ENCODE measurements at places on chromosomes 11 and 22.

DNA sequence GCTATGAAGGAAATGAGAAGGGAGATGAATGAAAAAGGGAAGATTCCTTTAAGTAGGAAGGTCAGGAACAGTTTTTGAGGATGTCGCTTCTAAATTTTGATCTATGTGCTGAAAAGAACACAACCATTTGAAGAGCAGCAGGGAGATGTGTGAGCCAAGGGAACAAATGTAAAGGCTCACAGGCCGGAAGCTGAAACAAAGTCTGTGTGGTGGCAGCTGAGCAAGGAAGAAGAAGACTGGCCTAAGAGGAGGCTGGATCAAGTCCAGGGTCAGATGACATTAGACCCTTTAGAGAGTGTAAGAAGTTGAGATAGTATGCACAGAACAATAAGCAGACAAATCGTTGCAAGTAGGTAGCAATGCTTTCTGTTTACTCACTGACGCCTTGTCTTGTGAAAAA lies 1631.4 kb upstream of the TENM4 start:
- DNase-seq: no peak

- DNase-seq: no peak
Measured at GRCh38 chr11:105899772-105900171, 122.3 kb downstream of the MSANTD4 start.

- DNase-seq: no peak
Measured at GRCh38 chr11:30411383-30411782, 88.5 kb downstream of the ARL14EP start.

- no peak for DNase-seq
Measured at GRCh38 chr11:59207988-59208451, 4.7 kb downstream of the MPEG1 start.

DNA sequence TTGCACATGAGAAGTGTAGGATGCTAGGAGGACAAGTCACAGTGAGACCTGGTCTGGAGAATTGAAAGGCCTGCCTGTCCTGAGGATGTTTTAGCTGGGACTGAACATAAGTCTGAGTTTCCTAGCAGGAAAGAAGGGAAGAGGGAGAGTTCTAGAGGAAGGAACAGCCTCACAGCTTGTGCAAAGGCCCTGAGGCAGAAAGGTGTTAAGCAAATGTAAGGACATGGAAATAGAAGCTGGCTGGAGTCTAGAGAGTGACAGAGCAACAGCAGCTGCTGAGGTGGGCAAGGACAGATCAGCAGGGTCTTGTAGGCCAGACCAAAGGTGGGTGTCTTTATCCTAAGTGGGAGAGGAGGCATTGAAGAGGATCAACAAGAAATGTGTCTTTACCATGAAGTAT lies 210.9 kb upstream of the E2F8 start:
- no peak for DNase-seq

DNA sequence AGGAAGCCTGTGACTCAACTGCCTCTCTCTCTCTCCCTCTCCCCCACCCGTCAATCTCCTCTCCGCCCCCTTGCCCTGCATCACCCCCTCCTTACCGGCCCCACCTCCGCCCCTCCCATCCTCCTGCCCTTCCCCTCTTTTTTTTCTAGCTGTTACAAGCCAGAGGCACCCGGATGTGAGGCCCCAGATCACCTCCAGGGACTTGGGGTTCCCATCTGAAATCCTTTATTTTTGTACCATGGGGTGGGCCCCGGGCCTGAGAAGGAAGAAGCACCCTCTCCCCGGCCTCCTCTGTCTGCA lies 10.8 kb downstream of the KCTD17 start:
- DNase-seq: no peak

DNA sequence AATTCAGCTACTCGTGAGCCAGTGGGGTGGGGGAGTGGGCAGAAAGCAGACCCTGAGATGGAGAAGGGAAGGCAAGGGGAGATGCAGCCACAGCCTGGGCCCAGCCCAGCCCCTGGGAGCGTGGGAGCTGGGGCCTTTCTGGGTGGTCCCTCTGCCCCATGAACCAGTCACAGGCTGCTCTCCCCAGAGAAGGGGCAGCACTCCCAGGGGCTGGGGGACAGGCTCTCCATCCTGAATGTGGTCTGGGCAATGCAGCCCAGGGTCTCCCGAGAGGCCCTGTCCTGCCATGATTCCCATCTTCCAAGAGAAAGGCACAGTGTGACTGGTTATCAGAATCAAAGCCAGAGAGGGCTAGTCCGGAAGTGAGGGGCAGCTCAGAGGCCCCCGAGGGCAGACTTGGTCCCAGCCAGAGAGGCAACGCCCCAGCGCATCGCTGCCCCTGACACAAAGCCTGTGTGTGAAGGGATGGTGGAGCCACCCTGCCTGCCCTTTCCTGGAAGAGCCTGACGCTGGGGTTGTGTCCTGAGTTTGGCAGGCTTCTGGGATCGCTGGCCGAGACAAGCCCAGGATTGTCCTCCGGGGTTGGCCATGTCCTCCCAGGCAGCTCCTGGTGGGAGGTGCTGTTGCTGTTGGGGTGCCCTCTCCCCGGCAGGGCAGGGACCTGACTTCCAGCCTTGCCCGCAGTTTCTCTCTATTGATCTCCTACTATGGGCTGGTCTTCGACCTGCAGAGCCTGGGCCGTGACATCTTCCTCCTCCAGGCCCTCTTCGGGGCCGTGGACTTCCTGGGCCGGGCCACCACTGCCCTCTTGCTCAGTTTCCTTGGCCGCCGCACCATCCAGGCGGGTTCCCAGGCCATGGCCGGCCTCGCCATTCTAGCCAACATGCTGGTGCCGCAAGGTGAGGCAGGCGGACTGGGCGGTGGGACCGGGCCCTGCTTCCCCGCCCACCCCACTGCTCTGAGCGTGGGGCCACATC lies 23.8 kb upstream of the SLC22A12 start:
- no peak for DNase-seq

GRCh38 chr22:23190526-23190925 lies 10.2 kb downstream of the BCR start:
- DNase-seq: no peak

- DNase-seq: no peak
Measured at GRCh38 chr11:114058871-114059277, 637 bp upstream of the ZBTB16 start.

GRCh38 chr11:18749681-18750319 lies 23.8 kb upstream of the IGSF22 start:
- DNase-seq: no peak

GRCh38 chr22:29187831-29188230 lies 17.9 kb upstream of the EMID1 start:
- no peak for DNase-seq

- no peak for DNase-seq
Measured at GRCh38 chr11:85685820-85686459, at the start of gene CCDC89. TSS of gene CCDC89 (minus strand) at chr11:85686195. CDS start at chr11:85686130, 65 bp downstream.

GRCh38 chr11:119323532-119324033 lies 6.7 kb upstream of the MCAM start:
- no peak for DNase-seq

- DNase-seq: no peak
Measured at GRCh38 chr22:22369964-22370270, 125.3 kb downstream of the VPREB1 start.

DNA sequence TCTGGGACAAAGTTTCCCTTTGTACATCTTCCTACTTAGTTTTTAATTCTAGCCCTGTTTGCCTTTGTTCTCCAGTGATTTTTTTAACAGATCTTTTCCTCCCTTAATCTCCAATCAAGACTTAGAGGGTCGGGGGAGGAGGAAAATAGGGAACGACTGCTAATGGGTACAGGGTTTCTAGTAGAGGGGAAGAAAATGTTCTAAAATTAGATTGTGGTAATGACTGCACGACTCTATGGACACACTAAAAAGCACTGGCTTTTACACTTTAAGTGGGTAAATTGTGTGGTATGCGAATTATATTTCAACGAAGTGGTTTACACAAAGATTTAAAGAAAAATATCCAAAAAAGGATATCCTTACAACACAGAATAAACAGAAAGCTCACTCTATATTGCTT lies 110.0 kb upstream of the SPON1 start:
- DNase-seq: no peak

- no peak for DNase-seq
Measured at GRCh38 chr11:123382555-123383074, 47.5 kb upstream of the GRAMD1B start.

- DNase-seq: no peak
Measured at GRCh38 chr11:18794956-18795355, 3.4 kb upstream of the PTPN5 start.

DNA sequence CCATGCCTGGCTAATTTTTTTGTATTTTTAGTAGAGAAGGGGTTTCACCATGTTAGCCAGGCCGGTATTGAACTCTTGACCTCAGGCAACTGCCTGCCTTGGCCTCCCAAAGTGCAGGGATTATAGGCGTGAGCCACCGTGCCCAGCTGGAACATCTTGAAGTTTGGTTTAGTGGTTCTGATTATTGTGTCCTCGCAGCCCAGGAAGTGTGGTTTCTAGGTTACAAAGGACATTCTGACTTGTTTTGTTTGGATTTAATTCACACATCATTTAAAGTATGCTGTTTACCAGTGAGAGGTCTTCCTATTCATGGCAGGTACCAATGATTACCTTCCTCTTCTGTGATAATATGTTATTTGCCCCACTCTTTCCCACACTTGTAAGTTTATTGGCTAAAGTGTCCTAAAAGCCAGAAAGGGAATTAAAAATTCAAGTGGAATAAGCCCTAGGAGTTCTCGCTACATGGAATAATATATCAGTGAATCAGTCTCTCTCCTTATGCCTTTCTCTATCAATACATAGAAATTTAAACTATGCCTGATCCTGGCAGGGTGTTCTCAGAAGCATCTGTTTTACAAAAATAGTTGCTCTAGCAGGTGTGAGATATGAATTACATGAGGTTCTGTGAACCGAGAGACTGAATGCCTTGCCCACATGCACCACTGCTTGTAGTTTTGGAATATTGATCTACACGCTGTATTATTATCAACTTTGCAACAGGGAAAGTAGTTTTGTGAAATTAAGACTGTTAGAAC lies 263.1 kb downstream of the DDX10 start:
- DNase-seq: no peak

DNA sequence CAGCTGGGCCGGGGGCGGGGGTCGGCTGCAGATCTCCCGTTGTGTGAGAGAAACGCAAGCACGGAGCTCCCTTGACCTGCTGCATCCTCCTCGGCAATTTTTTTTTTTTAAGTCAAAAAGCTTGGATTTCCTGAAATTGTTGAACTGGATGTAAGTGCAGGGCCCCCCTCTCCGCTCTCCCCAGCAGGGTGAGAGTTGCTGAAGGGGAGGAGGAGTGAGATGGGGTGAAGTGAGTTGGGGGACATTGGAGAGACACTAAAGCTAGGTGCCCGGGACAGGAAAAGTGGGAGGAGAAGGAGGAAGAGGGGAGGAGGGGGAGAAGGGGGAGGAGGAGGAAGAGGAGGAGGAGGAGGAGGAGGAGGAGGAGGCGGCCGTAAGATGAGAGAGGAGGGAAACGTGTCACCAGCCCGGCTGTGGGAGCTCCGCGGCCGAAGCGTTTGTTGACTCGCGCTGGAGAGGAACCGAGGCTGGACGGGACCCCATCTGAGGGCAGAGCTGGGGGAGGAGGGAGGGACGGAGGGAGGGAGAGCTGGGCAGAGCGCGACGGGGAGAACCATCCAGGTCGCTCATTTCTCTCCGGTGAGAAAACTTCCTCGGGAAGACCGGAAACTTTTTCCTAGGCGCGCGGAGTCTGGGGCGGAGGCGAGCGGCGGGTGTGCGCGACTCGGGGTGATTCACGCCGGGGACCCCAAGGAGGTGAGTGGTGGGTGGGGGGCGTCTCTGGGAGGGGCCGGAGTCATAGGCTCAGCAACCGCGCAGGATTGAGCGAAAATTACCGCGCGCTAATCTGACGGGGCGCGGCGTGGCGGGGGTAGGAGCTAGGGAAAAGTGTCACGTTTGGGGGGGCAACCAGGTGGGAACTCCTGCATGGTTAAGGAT lies 80.2 kb downstream of the PRR5L start:
- no peak for DNase-seq

GRCh38 chr11:122734848-122735496 lies 79.5 kb downstream of the UBASH3B start:
- DNase-seq: no peak

GRCh38 chr11:88849368-88849767 lies 216.4 kb downstream of the GRM5 start:
- DNase-seq: no peak

GRCh38 chr22:46044621-46045458 lies 67.9 kb upstream of the WNT7B start:
- DNase-seq: no peak

DNA sequence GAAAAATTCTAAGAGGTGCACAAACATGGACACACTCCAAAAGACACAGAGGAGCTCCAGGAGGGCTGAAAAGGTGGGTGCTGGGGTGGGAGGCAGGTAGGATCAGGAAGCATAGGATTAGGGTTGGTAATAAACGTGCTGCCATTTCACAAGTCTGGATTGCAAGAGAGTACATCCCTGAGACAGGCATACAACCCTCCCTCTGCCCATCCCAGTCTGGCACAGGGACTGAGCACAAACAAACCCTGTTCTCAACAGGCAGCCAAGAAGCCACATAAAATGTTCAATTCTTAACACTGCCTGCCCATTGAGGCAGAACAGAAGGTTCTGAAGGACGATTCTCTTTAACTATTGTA lies 18.5 kb downstream of the SLC35F2 start:
- no peak for DNase-seq

DNA sequence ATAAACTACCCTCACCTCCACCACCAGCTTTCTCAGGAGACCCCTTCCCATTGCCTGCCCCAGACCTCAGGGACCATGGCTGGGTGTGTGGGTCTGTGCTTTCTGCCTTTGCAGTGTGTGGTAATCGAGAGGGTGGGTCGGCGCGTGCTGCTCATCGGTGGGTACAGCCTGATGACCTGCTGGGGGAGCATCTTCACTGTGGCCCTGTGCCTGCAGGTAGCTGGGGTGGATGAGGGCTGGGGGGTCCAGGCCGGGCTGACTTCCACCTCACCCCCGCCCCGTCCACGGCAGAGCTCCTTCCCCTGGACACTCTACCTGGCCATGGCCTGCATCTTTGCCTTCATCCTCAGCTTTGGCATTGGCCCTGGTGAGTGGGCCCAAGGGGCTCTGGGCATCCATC lies 10.5 kb upstream of the MIF start:
- no peak for DNase-seq

DNA sequence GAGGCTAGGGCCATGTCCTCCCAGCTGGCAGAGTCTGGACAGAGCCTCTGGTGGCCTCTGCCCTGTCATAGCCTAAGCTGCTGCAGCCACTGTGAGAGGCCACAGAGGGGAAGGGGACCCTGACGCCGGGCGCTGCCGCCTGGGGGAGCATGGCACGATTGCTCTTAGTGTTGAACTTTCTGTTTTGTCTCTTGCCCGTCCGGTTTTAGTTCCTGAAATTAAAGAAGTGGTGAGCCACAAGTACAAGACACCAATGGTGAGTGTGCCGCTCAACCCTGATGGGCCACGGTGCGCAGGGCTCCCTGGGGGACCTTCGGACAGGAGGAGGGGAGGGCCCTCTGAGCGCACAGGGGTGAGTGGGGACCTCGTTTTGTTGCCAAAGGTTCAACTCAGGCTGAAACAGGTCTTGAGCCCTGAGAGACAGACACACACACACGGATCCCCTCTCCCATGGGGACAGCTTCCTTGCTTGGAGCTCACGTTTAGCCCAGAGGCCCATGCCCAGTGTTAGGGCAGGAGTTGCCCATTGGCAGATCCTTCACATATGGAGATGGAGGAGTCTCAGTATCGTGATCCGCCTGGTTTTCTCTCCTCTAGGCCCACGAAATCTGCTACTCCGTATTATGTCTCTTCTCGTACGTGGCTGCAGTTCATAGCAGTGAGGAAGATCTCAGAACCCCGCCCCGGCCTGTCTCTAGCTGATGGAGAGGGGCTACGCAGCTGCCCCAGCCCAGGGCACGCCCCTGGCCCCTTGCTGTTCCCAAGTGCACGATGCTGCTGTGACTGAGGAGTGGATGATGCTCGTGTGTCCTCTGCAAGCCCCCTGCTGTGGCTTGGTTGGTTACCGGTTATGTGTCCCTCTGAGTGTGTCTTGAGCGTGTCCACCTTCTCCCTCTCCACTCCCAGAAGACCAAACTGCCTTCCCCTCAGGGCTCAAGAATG lies 23.8 kb downstream of the MYBPC3 start:
- DNase-seq: peak; percentile 62

- DNase-seq: no peak
Measured at GRCh38 chr11:81359476-81359875, 1374.2 kb downstream of the FAM181B start.
